Trophoblast cell (in vitro differentiated cells and primary cell): ENCODE measurements at places on chromosomes 6 and 20.

- peaks cover 14% of the 10 kb centered on the region for H3K4me1 ChIP-seq
- no peak overlapping the region for H3K4me3 ChIP-seq
- H3K27me3 ChIP-seq = no peaks in the 10 kb centered on the region
These were observed 97.0 kb downstream of the KCNB1 start for GRCh38 chr20:49385465-49385864.

- no peaks in the 10 kb centered on the region for H3K36me3 ChIP-seq
- no peak overlapping the region for H3K4me3 ChIP-seq
- no peaks in the 10 kb centered on the region for H3K27me3 ChIP-seq
- no peak for DNase-seq
- no peaks in the 10 kb centered on the region for H3K4me1 ChIP-seq
These were observed 169.5 kb downstream of the OTOR start for GRCh38 chr20:16917636-16918035.

- H3K4me3 ChIP-seq = no peak overlapping the region
- no peaks in the 10 kb centered on the region for H3K4me1 ChIP-seq
- H3K36me3 ChIP-seq = no peaks in the 10 kb centered on the region
- DNase-seq = no peak
- H3K27me3 ChIP-seq = no peaks in the 10 kb centered on the region
These were observed 177.0 kb downstream of the BACH2 start for GRCh38 chr6:90119618-90120017.

GRCh38 chr6:101803136-101803535 lies 409.6 kb downstream of the GRIK2 start:
- no peaks in the 10 kb centered on the region for H3K27me3 ChIP-seq
- H3K4me3 ChIP-seq = no peak overlapping the region
- H3K27ac ChIP-seq = no peak overlapping the region
- H3K36me3 ChIP-seq = no peaks in the 10 kb centered on the region
- no peaks in the 10 kb centered on the region for H3K4me1 ChIP-seq

DNA sequence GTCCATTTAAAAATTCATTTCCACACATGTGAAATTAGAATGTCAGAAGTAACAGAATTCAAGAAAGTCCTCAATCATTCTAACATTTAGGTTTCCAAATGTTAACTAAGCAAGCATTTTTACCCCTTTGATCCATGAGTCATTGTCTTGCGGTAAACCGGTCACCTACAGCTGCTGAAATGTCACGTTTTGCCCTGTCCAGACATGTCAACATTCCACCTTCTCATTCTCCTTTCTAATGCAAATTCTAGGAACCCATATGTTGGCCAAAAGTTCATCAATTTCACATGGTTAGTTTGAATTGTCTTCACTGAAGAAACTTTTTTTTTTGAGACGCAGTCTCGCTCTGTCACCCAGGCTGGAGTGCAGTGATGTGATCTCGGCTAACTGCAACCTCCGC lies 117.2 kb downstream of the IPCEF1 start:
- no peaks in the 10 kb centered on the region for H3K27me3 ChIP-seq
- H3K4me3 ChIP-seq = no peak overlapping the region
- H3K27ac ChIP-seq = no peak overlapping the region

GRCh38 chr6:150296890-150297289 lies 71.9 kb upstream of the IYD start:
- no peak overlapping the region for H3K27ac ChIP-seq
- no peak overlapping the region for H3K4me3 ChIP-seq
- H3K4me1 ChIP-seq = no peaks in the 10 kb centered on the region
- no peaks in the 10 kb centered on the region for H3K36me3 ChIP-seq
- no peak for DNase-seq

DNA sequence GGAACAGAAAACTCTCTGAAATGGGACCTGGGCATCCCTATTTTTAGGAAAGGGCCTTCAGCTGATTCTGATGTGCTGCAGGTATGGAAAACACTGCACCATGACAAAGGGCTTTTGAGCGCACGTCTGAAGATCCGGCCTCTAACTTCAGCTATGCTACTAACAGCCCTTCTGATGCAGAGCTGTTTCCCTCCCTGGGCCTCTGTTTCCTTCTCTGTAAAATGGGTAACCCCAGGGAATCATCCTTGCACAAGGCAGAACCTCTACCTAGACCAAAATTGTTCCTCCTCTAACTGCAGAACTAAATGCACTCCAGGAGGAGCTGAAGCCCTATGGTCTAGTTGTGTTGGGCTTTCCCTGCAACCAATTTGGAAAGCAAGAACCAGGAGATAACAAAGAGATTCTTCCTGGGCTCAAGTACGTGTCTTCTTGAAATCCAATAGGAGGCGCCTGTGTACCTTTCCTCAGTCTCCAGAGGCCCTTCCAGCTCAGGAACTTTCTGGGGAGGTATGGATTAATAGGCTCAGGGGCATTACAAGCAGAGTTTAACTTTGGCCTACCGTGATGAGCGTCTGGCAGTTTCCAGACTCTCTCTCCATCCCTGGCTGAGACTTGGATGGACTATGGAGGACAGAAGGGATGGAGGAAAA lies 5.9 kb downstream of the GPX5 start:
- H3K27ac ChIP-seq = no peak overlapping the region
- no peaks in the 10 kb centered on the region for H3K36me3 ChIP-seq
- no peaks in the 10 kb centered on the region for H3K4me1 ChIP-seq
- peak; percentile 21 for DNase-seq

DNA sequence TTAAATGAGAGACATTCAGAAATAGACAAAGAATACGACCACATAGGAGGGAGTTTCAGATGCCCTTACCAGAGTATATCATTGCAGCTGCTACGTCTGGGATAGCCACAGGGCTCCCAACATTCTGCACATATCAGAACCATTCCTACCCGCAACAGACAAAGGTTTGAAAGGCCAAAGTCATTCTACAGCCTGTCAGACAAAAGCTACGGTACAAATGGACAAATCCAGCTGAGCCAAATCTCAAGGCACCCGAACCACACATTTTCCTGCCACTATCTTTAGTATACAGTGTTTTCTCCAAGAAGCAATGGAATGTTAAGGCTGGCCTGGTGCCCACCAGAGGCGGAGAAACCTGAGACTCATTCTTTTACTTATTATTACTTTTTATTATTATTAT lies 30.5 kb upstream of the LYRM2 start:
- H3K27me3 ChIP-seq = no peaks in the 10 kb centered on the region
- no peak overlapping the region for H3K4me3 ChIP-seq
- peak; percentile 86 for DNase-seq
- no peak overlapping the region for H3K27ac ChIP-seq
- H3K36me3 ChIP-seq = peaks cover 18% of the 10 kb centered on the region
- H3K4me1 ChIP-seq = no peaks in the 10 kb centered on the region

- H3K27ac ChIP-seq = no peak overlapping the region
- no peaks in the 10 kb centered on the region for H3K36me3 ChIP-seq
- no peak for DNase-seq
- no peak overlapping the region for H3K4me3 ChIP-seq
These were observed 12.5 kb upstream of the HLA-DRA start for GRCh38 chr6:32427218-32427617.

- peaks cover 2% of the 10 kb centered on the region for H3K4me1 ChIP-seq
- H3K27me3 ChIP-seq = no peaks in the 10 kb centered on the region
- H3K4me3 ChIP-seq = no peak overlapping the region
- no peak for DNase-seq
- no peak overlapping the region for H3K27ac ChIP-seq
These were observed 63.8 kb downstream of the ADTRP start for GRCh38 chr6:11714798-11715285.

DNA sequence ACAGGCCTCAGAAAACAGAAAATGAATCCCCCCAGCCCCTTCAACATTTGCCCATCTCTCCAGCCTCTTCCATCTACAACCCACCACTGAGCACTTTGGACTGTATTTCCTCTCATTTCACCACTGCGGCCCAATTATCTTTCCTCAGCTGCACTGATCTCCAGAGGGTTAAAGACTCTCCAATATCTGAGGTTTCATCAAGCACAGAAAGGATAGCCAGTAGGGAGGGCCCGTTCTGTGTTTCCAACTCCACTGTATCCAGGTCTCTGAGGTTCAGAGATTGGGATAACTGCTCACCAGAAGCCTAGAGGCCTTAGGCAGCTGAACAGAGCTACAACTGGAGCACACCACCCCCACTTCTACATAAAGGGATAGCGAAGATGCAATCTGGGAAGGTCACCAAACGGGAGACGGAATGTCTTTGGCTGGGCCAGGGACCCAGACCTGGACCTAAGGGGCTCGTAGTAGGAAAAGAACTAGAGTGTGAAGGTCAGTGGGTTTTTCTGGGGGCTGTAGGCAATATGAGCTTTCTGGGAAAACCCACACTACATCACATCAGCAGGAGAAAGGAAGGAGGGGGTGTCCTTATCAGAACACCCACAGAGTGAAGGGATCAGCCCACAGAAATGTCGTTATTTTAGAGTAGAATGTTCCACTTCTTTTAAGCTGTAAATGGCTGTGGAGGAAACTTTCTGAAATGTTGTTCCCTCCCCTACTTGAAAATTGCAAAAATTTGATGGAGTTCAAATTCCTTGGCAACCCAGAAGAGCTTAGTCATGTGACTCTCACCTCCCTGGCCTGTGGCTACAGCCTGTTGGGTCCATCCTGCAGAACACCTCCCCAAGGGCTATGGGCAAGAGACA lies 7.3 kb downstream of the KCNK5 start:
- H3K27me3 ChIP-seq = no peaks in the 10 kb centered on the region
- no peaks in the 10 kb centered on the region for H3K36me3 ChIP-seq
- H3K4me1 ChIP-seq = peaks cover 11% of the 10 kb centered on the region
- no peak overlapping the region for H3K4me3 ChIP-seq
- no peak overlapping the region for H3K27ac ChIP-seq

GRCh38 chr6:21840428-21840827 lies 246.9 kb downstream of the SOX4 start:
- no peaks in the 10 kb centered on the region for H3K36me3 ChIP-seq
- H3K4me3 ChIP-seq = no peak overlapping the region
- H3K27me3 ChIP-seq = no peaks in the 10 kb centered on the region
- peaks cover 5% of the 10 kb centered on the region for H3K4me1 ChIP-seq

- DNase-seq = peak; percentile 66
- H3K27me3 ChIP-seq = no peaks in the 10 kb centered on the region
- no peaks in the 10 kb centered on the region for H3K36me3 ChIP-seq
These were observed 18.8 kb upstream of the EZR start for GRCh38 chr6:158837684-158838625.

- H3K27me3 ChIP-seq = no peaks in the 10 kb centered on the region
- H3K4me1 ChIP-seq = peaks cover 5% of the 10 kb centered on the region
- H3K36me3 ChIP-seq = no peaks in the 10 kb centered on the region
These were observed 112.9 kb downstream of the RCAN2 start for GRCh38 chr6:46378161-46378881.

GRCh38 chr20:9503526-9504245 lies 10.7 kb upstream of the LAMP5 start:
- H3K27me3 ChIP-seq = peaks cover 38% of the 10 kb centered on the region
- no peaks in the 10 kb centered on the region for H3K36me3 ChIP-seq
- no peak overlapping the region for H3K27ac ChIP-seq

- H3K4me3 ChIP-seq = no peak overlapping the region
- no peaks in the 10 kb centered on the region for H3K4me1 ChIP-seq
- H3K36me3 ChIP-seq = no peaks in the 10 kb centered on the region
These were observed 45.2 kb upstream of the BCLAF1 start for GRCh38 chr6:136334853-136335252.

GRCh38 chr6:548517-548916 lies 108.4 kb downstream of the HUS1B start:
- H3K27ac ChIP-seq = no peak overlapping the region
- DNase-seq = no peak
- no peaks in the 10 kb centered on the region for H3K36me3 ChIP-seq
- H3K27me3 ChIP-seq = no peaks in the 10 kb centered on the region
- peaks cover 10% of the 10 kb centered on the region for H3K4me1 ChIP-seq

- H3K27me3 ChIP-seq = no peaks in the 10 kb centered on the region
- no peak for DNase-seq
- H3K4me3 ChIP-seq = no peak overlapping the region
- peaks cover 11% of the 10 kb centered on the region for H3K4me1 ChIP-seq
- H3K27ac ChIP-seq = no peak overlapping the region
- H3K36me3 ChIP-seq = no peaks in the 10 kb centered on the region
These were observed 19.4 kb downstream of the PKIG start for GRCh38 chr20:44601801-44602204.

DNA sequence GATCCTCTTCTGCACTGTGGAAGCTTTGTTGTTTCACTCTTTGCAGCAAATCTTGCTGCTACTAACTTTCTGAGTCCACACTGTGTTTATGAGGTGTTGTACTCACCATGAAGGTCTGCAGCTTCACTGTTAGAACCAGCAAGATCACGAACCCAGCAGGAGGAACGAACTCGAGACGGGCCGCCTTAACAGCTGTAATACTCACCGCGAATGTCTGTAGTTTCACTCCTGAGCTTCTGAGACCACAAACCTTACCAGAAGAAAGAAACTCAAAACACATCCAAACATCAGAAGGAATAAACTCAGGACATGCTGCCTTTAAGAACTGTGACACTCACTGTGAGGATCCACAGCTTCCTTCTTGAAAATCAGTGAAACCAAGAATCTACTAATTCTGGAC lies 48.1 kb upstream of the MBOAT1 start:
- H3K27me3 ChIP-seq = no peaks in the 10 kb centered on the region
- DNase-seq = no peak
- H3K36me3 ChIP-seq = no peaks in the 10 kb centered on the region
- no peak overlapping the region for H3K27ac ChIP-seq
- H3K4me3 ChIP-seq = no peak overlapping the region

DNA sequence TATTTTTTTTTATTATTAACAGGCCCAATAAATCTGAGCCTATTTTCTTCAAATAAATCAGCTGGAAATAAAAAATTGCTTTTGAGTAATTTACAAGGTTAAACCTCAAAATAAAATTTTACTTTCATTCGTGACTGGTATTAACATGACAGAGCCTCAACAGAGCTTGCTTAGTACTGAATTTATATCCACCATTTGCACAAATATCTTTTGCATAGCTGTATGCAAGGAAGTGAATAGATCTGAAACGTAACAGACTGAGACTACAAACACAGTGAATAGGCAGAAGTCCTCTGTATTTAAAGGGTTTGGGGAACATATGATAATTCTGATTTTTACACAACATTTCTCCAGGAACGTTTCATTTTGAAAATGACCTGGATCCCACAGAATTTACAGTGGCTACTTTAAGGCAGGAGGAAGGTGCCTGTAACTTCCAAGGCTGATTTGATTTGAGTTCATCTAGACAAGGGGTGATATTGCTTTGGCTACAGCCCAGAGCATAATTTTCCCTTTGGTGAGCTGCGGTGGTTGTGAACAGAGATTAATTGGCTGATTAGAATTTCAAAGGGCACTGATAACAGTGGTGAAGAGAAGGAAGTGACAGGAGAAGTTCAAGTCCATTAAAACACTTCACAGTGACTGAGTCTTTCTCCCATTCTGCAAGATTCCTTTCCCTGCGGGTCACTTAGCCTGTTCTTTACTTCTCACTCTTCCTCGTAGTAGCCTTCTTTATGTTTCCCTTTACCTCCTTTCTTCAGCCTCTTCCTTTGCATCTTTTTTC lies 121.2 kb upstream of the SASH1 start:
- no peaks in the 10 kb centered on the region for H3K36me3 ChIP-seq
- H3K4me3 ChIP-seq = no peak overlapping the region
- H3K27me3 ChIP-seq = no peaks in the 10 kb centered on the region
- H3K27ac ChIP-seq = no peak overlapping the region

DNA sequence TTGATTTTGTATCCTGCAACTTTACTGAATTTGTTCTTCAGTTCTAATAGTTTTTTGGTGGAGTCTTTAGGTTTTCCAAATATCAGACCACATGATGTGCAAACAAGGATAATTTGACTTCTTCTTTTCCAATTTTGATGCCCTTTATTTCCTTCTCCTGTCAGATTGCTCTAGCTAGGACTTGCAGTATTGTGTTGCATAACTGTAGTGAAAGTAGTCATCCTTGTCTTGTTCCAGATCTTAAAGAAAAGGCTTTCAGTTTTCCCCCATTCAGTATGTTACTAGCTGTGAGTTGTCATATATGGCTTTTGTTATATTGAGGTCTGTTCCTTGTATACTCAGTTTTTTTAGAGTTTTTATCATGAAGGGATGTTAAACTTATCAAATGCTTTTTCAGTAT lies 4.6 kb downstream of the MICB start:
- H3K4me3 ChIP-seq = no peak overlapping the region
- no peaks in the 10 kb centered on the region for H3K36me3 ChIP-seq
- no peak for DNase-seq
- H3K4me1 ChIP-seq = no peaks in the 10 kb centered on the region
